ENCODE measurements at places on chromosomes 7 and 10.

DNA sequence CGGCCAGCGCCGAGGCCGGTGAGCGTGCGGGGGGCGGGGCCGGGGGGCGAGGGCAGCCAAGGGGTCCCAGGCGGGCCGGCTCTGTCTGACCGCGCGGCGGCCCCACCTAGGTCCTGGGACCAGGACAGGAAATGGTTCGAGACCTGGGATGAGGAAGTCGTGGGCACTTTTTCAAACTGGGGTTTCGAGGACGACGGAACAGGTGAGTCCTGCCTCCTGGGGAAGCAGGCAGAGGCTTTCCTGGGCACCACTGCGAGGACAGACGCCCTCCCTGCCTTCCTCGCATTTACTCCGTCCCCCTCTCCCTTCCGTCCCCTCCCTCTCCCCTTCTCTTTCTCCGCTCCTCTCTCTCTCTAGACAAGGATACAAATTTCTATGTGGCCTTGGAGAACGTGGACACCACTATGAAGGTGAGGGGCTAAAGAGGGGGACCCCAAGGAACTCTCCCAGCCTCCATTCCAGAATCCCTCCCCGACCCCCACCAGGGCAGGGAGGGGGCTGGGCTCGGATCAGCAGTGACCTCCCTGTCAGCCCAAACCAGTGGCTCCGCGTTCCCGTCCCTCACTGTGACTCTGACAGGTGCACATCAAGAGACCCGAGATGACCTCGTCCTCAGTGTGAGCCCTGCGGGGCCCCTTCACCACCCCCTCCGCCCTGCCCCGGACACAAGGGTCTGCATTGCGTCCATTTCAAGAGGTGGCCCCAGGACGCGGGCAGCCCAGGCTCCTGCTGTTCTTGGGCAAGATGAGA, 2.6 kb upstream of the MUC12 start:
- no peak for DNase-seq

DNA sequence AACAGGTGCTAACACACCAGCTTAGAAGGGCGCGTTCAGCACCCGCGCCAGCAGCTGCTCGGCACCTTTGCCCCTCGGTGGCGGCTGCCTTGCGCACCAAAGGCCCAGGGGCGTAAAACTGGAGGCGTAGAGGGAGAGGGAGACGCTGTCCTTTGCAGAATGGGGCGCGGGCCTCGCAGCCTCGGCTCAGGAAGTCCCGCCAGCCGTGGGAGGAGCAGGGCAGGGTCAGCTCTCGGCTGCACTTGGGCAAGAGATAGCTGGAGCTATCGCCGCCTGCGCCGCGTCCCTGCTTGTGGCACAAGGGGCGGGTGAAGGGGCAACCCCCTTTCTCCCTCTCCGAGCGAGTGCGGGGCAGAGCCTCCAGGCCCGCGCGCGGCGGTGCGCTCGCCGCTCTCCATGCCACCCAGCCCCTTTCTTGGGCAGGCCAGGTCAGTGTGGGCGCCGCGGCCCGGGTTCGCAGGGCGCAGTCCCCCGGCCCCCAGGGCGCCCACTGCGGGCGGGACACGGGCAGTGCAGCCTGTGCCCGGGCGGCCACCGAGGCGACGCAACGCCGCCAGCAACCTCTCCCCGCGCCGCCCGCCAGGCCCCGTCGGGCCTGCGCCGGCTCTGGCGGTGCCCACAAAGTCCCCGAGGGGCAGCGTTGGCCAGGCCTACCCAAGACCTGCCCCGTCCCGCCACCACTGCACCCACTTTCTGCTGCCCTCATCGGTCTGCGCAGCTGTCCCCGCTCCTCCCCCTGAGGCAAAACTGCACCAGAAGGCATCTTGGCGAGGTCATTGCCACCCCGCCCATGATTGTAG, 4.1 kb downstream of the NEUROD6 start:
- DNase-seq = no peak

DNA sequence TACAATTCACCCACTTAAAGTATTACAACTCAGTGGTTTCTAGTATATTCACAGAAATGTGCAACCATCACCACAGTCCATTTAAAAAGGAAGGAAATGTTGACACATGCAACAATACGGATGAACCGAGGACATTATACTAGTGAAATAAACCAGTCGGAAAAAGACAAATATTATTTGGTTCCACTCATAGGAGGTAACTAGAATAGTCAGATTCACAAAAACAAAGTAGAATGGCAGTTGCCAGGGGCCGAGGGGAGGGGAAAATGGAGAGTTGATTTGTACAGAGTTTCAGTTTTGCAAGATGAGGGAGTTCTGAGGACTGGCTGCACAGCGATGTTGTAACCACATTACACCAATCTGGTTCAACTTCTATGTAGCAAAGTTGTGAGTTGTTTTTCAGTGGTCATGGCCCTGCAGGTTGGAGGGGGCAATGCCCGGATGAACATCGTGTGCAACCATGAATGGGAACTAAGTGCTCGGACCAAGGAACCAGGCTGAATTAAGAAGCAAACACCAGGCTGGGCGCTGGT, 17.6 kb upstream of the TNPO3 start:
- peak; percentile 24 for DNase-seq

GRCh38 chr7:91397096-91397495, 132.9 kb downstream of the FZD1 start:
- no peak for DNase-seq

GRCh38 chr7:131425992-131426391, 98.3 kb downstream of the MKLN1 start:
- no peak for DNase-seq

- DNase-seq = no peak
These were observed 44.9 kb upstream of the ZNF438 start for GRCh38 chr10:31076610-31076988.

- DNase-seq = no peak
These were observed 103.1 kb downstream of the MGMT start for GRCh38 chr10:129570185-129570584.

DNA sequence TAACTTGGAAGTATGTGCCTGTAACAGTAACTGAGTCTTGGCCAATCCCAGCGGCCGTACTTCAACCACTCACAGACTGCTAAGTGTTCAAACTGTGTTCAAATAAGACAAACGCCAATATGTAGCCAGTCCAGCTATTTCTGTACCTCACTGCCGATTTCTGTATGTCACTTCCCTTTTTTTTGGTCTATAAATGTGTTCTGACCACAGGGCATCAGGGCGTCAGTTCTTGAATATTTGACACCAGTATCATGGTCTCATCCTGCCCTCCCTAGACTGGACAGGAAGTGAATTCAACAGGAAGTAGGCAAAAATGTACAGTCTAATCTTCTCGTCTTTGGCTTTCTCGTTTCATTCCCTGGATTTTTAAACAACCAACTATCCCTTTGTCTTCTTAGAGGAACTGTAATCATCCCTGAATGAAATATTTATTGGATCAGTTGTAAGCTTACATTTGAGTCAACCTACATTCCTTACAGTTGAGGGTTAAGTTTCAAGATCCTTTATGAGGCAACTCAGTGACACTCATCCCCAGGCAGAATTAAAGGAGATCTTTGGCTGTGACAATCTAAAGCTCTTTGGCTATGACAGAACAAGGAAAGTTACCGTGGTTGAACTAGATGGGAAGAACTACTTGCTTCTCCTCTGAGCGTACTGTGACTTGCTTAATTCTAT, 232.7 kb downstream of the NSUN6 start:
- no peak for DNase-seq

Data from activated CD4-positive, alpha-beta memory T cell treated with anti-CD3 and anti-CD28 coated beads for 36 hours (primary cell).